ENCODE measurements at places on chromosomes 3 and 15.

DNA sequence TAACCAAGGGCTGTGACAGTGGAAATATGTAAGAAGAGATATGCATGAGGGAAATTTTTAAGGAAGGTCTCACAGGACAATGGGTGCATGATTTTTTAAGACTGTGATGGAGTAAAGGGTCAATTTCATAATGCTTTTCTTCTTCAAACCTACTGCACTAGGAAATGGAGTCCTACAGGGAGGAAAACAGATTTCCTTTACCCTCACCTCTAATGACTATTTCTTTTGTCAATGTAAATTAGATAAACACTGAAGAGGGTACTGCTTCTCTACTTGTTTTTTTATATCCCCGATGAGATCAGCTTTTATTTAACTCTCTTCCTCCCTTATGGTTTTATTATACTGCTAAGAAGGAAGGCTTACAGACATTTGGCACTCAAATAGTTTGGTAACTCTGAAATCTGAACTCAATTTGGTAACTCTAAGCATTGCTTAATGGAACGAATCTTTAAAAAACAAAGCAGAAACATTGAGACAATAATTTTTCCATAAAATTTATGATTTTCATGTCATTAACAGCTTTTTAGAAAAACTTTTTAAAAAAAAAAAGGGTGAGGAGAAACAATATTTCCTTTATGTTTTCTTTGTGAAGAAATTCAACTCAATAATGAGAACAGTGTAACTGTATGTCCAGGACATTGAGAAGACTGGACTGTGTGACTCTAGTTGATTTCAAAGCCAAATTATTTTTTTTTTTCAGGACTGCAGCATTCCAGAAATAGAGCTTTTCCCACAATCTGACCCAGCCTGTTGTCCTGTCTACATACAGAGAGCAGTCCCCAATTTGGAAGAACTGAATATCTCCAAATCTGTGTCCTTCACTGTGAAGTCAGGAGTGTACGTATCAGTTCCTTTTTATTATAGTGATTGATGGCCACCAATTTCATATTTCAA, 64.4 kb downstream of the CRYBG3 start:
- DNase-seq = no peak

DNA sequence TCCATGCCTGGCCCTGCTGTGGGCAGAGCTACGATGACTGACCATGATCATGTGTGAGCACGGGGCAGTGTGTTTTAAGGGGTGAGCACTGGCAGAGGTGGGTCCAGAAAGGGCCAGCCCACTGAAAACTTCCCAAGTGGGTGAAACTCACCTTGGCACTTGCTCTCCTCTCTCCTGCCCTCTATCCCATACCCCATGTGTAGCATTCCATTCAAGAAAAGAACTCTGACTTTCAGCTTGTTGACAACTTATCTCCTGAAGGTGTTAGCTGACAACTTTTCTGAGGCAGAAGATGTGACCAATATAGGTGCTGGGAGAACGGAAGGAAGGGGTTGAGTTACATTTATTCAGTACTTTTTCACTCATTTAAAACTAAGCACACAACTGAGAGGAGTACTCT, 305.2 kb downstream of the RORA start:
- DNase-seq = no peak

DNA sequence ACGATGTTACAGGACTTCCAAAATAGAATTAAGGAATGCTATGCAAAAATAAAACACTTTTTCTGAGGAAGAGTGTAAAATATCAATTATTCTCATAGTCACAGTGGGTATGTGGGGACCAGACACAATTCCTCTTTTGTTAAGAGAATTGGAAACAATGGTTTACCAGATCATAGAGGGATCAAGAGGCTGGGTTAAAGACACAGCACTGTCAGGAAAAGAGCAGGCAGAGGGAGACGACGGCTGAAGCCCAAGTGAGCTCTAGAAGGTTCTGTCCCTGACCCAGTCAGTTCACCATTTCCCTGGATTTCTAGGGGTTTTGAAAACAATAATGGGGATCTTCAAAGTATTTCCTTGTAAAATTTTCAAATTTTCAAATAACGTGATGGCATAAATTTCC, 54.0 kb upstream of the POLR2M start:
- DNase-seq = no peak

DNA sequence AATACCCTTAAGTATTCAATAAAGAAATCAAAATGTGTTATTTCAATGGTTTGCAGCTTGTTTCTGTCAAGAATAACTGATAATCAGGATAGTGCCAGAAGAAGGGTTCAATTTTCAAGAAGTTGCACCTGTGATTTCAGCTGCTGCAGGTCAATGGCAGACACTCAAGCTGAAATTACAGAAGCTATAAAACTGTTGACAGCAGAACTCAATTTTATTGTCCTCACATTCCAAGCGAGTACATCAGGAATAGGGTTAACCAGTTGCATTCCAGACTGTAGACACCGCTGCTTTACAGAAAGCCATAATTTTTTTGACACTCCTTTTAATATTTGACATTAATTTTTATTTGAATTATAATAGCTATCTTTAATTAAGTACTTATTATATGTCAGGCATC, 364.1 kb downstream of the CGGBP1 start:
- DNase-seq = no peak

DNA sequence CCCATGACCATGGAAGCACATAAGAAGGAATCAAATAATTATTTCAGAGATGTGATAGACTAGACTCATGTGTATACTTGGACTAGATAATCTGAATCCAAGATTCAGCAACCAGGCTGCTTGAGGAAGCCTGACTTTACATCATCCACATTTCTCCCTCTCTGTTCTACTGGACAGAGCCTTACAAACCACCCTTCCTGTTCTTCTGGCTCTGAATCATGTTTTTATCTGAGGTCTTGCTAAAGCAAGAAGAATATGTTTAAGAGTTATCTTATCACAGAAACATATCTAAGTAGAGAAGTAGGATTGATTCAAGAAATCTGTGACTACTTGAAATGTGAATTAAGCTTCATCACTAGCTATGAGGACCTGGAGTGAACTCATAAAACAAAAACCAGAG, 71.1 kb upstream of the SLC24A5 start:
- DNase-seq = no peak

- DNase-seq = no peak
Observed at GRCh38 chr15:58568157-58568571, 136.4 kb downstream of the LIPC start.

DNA sequence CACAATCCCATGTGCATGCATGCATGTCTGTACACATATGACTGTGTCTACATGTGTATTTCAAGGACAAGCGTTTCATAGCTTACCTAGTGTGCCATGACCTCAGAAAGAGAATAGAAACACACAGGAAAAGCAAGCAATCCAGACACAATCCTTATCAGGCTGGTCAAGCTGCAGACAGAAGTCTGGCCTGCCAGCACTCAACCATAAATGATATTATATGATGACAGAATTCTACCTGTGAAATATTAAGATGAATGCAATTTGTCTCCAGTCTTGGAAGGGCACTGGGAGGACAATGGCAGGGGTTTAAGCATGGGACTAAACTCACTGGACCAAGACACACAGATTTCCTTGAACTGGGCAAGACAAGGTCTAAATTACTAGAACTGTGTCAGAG, 50.9 kb upstream of the ARL6 start:
- DNase-seq = no peak

DNA sequence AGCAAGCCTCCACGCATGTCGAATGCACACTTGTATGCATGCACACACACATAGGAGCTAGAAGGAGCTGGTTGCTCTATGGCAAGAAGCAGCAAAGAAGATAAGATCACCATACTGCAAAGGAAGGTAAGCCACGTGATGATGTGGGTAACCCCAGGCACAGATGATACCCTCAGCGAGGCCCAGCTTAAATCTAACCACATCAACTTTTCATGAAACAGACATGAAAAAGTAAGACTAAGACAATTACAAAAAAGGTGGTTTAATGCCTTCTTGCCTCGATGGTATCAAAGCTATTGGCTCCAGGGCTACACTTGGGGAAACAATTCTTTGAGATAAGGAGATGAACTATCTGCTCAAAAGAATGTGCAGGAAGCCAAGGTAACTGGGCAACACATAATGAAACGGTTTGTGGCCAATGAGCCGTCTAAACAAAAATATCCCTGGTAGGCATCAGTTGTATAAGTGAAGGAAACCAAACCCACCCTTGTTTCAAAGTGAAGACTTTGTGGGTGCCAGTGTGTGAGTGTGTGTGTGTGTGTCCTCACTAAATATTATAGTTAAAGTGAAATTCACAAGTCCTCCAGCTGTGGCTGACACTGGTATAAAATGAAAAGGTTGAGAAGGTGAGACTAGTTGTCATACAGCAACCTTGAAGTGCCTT, 365.7 kb upstream of the ICE2 start:
- DNase-seq = no peak

DNA sequence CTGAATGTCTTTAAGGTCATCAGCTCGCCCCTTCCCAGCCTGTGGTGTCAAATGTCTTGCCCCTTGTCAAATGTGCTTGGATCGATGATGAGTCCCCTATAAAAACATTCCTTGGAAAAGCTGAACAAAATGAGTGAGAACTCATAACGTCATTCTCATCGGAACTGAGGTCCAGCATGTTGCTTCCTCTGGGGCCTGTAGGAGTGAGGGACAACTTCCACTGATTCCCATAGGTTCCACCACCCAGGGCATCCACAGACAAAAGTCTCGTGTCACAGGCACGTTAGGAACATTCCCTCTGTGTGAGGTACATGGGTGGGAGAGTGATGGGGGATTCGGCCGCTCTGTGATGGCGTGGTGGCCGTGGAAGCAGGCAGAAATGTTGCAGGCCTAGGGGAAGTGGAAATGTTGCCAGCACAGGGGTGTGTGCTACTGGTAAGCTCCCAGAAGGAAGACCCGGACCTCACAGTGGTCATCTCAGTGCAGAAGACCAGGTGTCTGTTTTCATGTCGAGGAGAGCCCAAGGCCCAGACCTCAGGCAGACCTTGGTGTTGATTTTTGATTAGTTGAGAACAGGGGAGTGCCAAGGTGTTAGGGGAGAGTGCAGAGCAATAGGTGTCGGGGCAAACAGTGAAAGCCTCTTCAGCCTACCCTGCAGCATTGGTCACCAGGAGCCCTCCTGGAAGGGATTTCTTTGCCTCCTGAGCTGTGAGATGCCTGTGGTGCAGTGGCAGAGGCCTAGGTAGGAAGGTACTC, 96.8 kb downstream of the SNRPN start:
- no peak for DNase-seq

DNA sequence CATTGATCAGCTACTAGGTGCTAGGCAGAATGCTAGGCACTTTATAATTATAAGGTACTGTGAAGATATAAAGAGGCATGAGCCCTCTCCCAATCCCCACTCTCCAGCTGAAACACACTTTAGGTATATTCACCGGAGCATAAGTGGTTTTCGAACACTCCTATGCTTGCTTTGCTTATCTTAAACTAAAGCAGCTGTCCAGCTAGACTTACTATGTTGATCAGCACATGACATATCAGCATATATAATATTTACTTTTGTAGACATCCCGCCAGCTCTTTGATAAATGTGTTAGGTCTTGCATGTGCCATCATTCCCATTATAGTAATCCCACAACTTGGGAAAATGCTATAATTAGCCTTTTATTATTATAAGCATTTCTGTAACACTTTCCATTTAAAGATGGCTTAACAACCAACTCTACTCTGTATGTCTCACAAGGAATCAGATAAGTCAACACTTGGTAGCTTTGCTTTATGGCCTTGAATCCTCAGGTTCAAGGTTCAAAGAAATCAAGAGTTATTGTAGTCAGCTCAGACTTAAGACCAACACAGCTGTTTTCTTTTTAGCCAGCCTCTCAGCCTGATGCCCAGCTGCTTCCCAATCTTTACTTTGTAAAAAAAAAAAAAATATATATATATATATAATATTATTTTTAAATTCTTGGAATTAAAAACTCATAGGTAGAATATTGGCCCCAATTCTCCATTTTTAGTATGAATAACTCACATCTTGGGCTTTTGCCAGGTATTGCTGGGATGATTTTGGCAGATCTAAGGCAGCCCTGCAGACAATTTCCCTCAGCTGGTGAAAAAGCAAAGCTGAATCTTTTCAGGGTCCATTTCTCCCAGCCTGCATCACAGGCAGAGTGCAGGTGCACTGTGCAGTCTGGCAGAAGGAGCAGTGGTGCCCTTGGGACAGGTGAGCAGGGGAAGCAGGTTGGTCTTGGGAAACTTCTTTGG, 104.2 kb downstream of the THRB start:
- no peak for DNase-seq

DNA sequence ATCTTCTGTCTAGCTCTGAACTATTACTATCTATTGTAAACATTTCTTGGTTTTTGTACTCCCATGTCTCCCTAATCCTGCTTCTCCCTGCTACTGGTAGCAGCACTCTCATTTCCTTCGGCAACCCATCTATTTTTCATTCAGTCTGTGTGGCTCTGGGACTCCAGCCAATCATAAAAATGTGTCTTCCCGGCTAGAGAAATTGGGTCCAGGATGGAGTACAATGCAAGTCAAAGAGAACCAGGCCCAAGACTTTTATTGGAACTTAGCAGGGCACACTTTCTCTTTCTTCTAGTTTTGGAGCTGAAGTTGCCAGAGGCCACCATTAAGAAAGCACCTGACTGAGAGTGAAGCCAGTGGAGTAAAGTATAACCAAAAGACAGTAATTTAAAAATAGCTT, 22.8 kb upstream of the ARHGEF26 start:
- no peak for DNase-seq

- no peak for DNase-seq
Observed at GRCh38 chr3:143016321-143016972, 15.1 kb downstream of the U2SURP start.

GRCh38 chr15:39236375-39236774, 344.5 kb upstream of the THBS1 start:
- no peak for DNase-seq

DNA sequence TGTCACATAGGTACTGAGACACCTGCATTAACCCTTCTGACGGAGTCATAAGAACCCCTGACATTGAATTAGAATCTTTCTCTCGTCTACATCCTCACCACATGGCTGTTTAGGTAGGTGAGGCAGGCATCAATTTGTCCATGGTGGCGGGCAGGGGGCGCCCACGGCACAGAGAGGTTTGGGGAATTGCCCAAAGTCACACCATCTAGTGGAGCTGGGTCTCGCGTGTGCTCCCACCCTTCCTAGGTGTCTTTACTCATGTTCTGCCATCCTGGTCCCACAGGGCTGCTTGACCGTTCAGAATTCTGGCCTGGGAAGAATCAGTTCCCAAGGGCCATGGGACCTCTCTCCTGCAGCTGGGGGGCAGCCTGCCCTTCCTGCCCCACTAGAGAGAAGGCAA, 14.7 kb upstream of the DLL4 start:
- DNase-seq = no peak

- DNase-seq = no peak
Observed at GRCh38 chr3:50215529-50215928, 10.5 kb downstream of the SLC38A3 start.

DNA sequence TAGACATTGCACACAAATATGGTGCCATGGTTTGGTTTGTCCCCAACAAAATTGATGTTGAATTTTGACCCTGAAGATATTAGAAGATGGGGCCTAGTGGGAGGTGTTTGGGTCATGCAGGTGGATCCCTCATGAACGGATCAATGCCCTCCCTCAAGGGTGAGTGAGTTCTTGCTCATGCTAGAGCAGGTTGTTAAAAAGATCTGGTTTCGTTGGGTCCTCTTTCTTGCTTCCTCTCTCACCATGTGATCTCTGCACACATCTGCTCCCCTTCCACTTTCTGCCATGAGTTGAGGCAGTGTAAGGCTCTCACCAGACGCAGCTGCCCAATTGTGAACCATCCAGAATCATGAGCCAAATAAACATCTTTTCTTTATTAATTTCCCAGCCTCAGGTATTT, 87.8 kb upstream of the MDFIC2 start:
- DNase-seq = no peak

- no peak for DNase-seq
Observed at GRCh38 chr3:142237891-142238290, 12.5 kb upstream of the GK5 start.
